ENCODE measurements at places on chromosomes 16 and 17.

DNA sequence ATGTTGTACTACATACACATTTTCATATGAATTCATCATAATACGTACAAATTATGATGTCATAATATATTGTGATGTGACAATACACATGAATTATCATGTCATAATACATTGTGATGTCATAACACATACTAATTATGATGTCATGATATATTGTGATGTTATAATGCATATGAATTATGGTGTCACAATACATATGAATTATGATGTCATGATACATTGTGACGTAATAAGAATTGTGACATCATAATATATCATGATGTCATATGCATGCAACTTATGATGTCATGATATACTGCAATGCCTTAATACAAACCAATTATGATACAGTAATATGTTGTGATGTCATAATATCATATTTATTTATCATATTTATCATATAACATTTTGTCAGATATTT is 2074.3 kb downstream of the TP53TG3F start:
- DNase-seq = no peak

- DNase-seq = no peak
These were observed 147.9 kb downstream of the STXBP4 start for GRCh38 chr17:55116440-55116914.

DNA sequence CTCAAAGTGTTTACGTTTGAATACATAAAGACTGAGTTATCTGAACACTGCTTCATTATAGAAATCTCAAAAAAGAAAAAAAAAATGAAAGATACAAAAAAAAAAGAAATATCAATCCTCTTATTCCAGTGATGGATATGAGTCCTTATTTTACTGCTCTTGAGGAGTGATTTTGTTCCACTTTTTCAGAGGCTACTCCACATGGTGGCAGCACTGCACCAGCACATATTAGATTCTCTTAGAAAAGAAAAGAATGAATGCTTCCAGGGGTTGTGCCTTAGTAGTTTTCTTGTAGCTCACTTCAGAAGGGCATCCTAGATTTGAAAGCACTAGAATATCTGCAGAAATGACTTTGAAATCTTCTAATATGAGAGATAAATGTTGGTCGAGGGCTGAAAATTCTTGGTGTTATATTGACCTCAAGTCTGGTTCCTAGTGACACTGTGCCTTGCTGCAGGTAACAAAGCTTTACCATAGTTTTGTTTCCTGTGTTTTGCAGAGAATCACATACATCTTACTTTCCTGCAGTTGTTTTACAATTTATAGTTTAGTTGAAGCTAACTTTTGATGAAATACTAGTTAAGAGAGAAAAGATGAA is 25.9 kb downstream of the AP2B1 start:
- DNase-seq = peak; percentile 41

DNA sequence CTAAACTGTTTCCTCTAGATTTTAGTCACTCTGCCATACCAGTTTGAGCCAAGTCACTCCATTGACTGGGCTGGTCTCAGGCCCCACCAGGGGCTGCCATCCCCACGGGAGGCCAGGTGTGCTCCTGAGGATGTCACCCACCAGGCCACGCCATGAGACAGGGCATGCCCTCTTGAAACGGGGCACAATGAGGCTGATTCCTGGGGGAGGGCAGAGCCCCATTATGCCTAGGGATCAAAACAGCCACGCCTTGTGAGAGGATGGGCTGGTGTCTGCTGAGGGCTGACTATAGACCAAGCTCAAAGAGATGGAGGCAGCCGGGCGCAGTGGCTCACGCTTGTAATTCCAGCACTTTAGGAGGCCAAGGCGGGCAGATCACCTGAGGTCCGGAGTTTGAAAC is 21.5 kb downstream of the GINS2 start:
- DNase-seq = no peak

DNA sequence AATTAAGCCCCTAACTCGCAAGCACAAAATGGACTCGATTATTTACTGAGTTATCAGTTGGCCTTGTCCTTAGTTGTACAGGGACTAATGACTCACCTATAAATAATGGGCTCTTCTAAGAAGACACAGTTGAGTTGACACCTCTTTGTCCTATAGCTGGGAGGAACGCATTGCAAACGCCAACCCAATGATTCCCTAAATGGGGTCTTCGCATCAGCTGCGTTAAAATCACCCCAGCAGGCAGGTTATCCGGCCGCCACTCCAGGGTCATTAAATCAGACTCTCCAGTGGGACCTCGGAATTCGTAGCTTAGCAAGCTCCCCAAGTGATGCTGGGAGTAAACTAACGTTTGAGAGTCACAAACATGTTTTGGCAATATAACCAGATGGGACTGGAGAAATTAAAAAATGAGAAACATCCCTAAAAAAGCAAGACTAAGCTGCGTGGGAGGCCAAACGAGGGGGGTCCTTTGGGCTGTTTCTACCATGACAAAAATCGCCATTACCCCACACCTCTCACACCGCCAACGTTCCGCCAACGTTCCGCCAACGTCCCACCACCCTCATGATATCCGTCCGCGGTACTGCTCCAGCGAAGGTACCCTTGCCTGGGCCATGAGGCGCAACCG is 932 bp upstream of the NFE2L1 start:
- DNase-seq = no peak

DNA sequence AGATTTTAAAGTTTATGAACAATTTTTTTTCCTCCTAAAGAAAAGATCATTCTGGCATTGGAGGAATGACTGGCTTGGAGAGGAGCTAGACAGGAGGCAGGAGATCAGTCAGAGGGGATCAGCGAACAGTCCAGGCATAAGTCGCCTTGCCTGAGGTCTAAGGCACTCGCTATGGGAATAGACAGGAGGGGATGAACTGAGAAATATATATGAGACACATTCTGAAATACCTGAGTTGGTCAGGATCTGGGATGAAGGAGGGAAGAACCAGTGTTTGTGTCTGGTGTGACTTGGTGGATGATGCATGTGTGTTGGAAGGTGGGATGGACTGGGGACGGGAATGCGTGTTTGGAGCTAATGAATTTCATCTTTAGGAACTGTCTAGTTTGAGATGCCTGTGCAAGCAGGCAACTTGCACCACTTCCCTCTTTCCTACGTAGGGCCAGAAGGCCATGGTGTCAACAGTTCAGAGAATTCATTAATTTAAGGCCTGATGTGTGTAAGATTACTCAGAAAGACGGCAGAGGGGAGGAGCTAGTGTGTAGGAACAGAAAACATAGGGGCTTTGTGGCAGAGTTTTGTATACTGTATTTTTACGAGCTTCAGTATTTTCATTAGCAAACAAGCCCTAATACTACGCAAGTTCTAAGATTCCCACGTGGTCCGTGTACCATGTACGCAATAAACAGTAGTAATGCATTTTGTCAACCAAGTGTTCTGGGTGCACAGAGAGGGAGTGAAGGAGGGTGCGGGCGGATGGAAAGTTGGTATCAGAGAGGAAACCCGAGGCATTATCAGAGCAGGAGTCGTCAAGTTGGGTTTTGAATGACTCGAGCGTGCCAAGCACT is 825 bp downstream of the HEATR6 start:
- no peak for DNase-seq

GRCh38 chr16:84874983-84875382 is 55.2 kb downstream of the CRISPLD2 start:
- no peak for DNase-seq

DNA sequence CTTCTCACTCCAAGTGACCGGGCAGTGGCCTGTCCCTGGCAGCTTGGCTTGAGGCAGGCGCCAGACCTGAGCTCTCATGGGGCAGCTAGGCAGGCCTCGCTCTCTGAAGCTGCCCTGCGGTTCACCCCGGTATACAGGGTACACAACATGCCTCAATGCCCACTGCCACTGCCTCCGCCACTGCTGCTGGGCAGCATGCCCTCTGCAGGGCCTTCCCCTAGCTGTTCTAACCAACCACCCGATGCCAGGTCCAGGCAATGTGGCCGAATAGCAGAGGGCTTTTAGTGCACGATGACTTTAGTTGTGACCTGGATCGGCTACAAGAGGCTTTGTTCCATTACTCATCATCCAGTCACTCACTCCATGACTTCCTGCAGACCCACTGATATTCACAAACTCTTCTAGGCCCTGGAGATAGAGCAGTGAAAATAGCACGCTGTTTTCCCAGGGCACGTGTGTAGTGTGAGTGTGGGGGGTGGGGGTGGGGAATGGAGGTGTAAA is 19.7 kb downstream of the CDC42EP4 start:
- no peak for DNase-seq

GRCh38 chr16:71428883-71429282 is 13.0 kb downstream of the TLE7 start:
- DNase-seq = no peak

- no peak for DNase-seq
These were observed 42.1 kb upstream of the GPRC5B start for GRCh38 chr16:19926449-19927390.

- no peak for DNase-seq
These were observed 345.3 kb downstream of the FOXL1 start for GRCh38 chr16:86923656-86924055.

All from SHP77 (cell line).